Eye (tissue), 1 donor: ENCODE measurements at places on chromosomes 3 and 15.

DNA sequence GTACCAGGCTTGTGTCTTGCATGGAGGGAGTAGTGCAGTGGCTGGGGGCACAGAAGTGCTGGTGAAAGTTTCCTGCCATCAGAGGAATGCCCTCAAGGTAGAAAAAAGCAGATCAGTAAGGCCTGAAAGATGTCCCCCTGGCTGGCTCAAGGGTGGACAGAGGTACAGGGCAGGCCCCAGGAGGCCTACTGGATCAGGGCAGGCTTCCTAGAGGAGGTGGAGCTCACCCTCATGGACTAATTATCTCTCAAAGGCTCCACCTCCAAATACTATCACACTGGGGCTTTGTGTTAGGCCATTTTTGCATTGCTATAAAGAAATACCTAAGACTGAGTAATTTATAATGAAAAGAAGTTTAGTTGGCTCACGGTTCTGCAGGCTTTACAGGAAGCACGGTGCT is 7.8 kb downstream of the SPSB4 start:
- DNase-seq = no peak

DNA sequence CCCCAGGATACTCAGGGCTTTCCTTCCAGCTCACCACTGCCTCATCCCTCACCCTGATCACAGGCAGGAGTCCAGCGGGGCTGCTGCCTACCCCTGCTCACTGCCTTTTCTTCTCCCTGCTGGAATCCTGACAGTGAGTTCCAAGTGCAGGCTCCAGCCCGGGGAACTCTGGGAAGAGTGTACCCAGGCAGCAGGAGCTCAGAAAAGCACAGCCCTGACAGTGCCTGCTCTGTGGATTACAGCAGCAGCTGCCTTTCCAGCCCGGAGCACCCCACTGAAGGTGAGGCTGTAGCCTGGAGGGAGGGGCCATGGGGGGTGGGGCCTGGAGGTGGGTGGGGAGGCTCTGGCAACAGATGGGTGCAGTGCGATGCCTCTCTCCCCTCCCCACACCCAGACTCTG is 6.1 kb upstream of the JMJD7 start:
- DNase-seq = no peak

GRCh38 chr3:141076036-141076773 is 25.1 kb downstream of the SPSB4 start:
- DNase-seq = peak; percentile 74

- DNase-seq = peak; percentile 37
Measured at GRCh38 chr3:182486463-182486862, 306.8 kb upstream of the ATP11B start.

DNA sequence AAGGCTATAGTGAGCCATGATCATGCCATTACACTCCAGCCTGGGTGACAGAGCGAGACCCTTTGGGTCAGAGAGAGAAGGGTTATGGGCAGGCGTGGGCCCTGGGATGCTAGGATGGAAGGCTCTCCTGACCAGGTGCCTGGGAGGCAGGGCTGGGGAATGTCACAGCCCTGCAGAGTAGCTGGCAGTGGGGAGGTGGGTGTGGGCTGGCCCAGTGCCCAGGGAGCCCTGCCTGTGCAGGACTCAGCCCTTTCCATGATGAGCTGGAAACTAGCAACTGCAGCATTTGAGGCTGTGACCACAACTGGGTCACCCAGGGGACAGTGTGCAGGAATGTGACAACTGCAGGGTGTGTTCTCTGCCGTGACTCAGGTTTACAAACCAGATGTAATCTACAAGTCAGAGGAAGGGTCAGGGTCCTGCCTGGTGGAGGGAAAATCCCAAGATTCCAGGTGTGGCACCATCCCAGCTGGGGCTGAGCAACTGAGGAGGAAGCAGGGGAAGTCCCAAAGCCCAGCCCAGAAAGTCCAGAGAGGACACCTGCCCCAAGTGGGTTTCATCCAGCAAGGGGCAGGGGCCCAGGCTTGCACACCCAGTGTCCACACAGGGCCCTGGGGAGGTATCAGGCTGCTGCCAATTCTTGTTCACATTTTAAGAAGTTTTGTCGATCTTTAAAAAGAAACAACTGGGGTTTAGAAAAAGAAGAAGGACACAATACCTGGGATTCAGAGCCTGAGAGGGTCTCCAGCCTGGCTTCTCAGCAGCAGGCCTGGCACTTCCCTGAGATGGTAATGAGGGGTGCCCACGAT is 45.5 kb downstream of the SLC28A1 start:
- peak; percentile 42 for DNase-seq

DNA sequence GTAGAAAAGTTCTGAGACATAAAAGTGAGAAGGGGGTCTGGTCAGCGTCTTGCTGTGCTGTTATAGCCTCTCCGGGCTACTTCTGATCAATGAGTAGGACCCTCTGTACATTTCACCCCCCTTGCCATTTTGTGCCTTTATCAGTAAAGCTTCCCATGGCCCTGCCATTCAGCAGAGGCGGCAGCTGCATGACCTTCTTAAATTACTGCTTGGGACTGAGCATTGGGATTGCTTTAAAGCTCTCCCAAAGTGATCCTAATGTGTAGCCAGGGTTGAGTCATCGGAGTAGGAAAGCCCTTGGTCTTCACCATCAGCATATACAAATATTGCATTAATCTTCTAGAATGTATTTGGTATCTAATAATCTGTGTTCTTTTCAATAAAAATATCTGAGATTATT is 70.2 kb downstream of the FMN1 start:
- no peak for DNase-seq

DNA sequence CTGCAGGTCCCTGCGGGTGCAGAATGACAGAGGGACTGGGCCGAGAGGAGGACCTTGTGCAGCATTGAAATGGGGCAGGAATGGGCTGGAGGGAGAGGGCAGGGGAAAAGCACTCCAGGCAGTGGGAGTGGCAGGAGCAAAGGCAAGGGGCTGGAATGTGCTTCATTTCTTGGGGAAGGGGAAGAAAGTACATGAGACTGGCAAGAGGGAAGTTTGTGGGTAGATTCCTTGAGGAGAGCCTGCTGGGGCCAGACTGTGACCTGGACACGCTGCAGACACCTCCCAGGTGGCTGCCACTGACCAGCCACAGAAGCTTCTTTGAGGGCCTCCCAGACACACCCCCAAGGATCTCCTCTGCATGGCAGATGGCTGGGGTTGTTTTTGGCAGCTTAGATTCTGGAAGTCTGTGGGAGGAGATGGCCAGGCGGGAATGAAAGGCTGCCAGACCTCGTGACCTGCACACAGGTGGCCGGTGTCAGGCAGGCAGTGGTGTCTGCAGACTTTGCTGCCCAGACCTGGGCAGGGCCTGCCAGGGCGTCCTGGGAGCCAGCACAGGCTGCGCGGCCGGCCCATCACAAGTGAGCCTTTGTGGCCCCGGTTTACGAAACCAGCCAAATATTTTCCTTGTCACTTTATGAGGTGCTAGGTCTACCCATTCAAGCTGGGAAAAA is 53.1 kb downstream of the SPSB4 start:
- no peak for DNase-seq

DNA sequence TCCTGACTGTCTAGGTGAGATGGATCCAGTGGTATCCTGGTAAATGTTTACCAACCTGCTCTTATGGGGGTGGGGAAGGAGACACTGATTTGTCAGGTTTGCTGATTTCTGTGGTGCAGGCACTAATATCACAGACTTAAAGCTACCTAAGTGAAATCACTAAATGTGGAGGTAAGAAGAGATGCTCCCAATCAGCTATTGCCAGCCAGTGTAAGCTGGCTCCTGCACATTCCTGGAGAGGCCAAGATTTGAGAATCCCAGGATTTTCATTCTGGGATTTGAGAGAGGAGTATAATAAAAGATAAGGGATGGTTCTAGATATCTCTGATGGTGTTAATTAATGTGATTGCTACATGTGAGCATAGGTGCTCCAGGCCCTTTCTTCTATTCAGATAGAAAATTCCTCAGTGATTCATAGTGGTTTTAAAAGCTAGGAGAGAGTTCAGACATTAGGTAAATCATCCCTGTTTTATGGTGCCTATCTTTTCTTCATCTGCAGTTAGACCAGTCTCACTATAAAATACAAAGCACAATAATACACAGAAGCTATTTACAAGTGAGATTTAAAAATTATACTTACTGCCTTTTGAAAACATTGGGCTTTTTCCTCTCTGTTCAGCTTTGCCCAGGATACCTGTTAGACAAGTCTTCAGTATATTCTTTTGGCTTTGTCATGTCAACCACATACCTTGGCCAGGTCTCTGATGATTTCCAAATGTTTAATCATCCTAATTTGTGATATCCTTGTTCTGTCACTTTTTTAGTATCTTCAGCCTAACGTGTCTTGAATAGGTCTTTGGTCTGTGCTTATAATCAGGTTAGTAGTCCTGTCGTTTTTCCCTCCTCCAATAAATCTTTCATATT is 90.9 kb downstream of the MBNL1 start:
- DNase-seq = no peak

GRCh38 chr15:89967881-89968280 is 33.2 kb upstream of the ZNF710 start:
- DNase-seq = no peak

GRCh38 chr3:165852191-165852590 is 15.0 kb upstream of the BCHE start:
- peak; percentile 56 for DNase-seq

- no peak for DNase-seq
Measured at GRCh38 chr15:36632226-36632625, 52.8 kb downstream of the CDIN1 start.

DNA sequence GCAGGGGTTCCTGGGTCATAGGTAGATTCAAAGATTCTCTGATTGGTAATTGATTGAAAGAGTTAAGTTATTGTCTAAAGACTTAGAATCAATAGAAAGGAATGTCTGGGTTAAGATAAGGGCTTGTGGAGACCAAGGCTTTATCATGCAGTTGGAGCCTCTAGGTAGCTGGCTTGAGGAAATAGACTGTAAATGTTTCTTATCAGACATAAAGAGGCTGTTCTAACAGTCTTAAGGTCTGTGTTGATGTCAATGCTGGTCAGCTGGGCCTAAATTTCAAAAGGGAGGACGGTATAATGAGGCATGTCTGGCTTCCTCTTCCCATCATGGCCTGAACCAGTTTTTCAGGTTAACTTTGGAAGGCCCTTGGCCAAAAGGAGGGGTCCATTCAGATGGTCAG is 48.9 kb downstream of the GASK1A start:
- DNase-seq = no peak

DNA sequence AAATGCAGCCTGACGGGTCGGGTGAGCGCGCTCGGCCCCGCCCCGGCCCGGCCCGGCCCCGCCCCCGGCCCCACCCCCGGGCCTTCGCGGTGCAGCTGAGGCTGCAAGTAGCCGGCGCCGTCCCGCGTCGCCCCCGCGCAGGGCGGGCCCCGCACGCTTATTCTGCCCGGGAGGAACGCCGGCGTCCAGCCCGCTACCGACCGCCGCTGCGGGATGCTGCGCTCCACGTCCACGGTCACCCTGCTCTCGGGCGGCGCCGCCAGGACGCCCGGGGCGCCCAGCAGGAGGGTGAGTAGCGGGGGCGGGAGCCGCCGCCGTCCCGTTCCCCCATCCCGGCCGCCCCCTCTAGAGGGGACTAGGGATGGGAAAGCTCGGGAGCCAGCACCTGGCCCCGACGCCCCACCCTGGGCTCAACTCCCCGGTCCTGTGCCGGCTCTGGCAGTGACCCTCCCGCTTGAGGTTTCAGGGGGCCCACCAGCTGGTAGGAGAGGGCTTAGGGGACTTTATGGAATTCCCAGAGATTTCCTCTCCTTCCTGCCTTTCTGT is at the start of gene MYZAP:
TSS of gene MYZAP (plus strand) at position 83 of the 546 bp plus-strand sequence. CDS start at position 214, 131 bp downstream.
- DNase-seq = peak; percentile 45

DNA sequence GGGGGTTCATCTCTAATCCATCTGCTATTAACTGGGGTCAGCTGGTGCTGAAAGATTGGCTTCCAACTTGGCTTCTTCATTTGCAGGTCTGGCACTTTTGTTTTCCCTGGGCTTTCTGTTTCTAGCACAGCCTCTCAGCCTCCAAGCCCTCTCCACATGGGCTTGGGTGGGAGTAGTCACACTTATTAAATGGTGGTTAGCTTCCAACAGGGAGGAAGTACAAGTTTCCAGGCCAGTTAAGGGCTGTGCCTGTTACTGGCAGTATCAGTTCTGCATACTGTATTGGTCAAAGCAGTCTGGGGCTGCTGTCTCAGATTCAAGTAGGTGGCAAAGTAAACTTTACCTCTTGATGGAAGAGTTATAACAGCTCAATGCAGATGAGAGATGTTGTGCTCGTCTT is 627.1 kb upstream of the CCDC54 start:
- no peak for DNase-seq

DNA sequence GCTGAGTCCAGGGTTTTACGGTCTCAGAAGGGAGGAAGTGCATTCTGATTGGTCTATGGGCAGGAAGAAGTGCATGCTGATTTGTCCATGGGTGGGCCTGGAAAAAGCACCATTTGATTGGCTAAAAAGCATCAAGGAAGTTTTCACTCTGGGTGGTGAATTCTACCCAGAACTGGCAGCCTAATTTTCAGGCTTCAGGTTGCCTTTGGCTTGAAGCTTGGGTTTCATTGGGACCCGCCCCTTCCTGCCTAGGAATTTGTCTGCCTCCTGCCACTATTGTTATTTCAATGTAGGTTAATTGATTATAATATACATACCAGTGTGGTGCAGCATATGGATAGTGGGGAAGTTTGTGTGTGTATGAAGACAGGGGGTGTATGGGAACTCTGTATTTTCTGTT is 1355.9 kb downstream of the SI start:
- no peak for DNase-seq

DNA sequence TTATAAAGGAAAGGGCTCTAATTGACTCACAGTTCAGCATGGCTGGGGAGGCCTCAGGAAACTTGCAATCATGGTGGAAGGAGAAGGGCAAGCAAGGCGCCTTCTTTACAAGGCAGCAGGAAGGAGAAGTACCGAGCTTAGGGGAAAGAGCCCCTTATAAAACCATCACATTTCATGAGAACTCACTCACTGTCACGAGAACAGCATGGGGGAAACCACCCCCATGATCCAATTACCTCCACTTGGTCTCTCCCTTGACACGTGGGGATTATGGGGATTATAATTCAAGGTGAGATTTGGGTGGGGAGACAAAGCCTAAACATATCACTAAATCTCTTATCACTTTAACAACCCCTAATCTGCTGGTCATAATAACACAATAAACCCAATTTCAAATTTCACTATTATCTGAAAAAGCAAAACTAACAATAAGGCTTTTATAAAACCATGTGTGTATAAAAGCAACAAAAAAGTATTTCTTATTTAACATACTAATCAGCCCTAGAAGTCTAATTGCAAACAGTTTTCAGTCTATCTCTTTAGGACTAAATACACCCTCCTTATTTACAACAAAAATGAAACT is 43.2 kb downstream of the SCAPER start:
- no peak for DNase-seq

- DNase-seq = no peak
Measured at GRCh38 chr15:57398336-57398735, 22.0 kb downstream of the CGNL1 start.
